ENCODE measurements at places on chromosomes 7 and 10.

GRCh38 chr7:94350734-94351133, 44.0 kb upstream of the COL1A2 start:
- no peak for DNase-seq

DNA sequence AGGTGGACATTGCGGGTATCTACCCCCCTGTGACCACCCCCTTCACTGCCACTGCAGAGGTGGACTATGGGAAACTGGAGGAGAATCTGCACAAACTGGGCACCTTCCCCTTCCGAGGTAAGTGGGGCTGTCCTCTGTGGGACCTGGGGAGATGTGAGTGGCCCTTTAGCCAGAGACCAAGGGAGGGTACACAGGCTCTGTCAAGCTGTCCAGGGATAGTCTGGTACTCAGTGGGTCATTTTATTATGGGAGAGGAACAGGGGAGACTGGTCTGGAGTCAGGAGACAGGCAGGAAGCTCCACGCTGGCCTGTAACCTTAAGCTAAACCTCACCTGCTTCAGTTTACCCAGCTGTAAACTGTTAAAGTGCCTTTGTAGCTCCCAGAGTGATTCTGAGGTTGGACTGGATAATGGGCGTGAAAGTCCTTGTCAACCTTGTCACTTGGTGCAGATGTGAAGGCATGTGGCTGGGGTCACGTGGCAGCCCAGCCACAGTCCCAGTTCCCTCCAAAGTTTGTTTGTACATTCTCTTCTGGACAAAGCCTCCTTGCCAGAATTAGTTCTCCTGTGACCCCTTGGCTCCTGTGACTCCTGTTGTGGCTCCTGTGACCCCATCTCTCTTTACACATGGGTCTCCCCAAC, 729 bp downstream of the HOGA1 start:
- no peak for DNase-seq

GRCh38 chr7:17042211-17042610, 160.4 kb upstream of the AGR3 start:
- DNase-seq, result no peak

DNA sequence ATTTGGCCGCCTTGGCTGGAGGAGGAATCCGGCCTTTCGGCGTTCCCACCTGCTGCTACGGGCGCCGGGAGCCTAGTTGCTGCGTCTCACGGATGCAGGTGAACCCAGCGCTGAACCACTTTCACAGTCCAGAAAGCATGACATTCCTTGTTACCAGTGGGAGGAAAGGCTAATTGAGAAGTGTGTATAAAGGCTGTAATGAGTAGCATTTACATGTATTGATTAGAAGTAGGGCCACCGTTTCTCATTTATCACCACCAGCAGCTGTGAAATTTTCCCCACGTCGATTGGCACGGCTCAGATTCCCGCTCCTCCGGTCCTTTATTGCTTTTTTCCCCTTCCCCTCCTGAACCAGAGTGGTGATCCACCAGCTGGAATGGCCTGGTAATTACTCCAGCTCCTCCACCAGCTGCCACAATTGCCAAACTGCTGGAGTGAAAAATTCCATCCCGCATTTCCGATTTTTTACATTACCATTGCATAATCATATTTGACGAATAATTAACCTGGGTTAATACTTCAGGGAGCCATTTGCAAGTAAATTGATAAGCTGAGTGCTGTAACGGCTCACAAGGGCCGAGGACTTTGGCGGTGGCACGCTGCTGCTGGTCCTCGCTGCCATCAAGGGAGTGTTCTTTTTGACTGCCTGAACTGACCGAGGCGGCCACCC, 153.3 kb downstream of the POU6F2 start:
- DNase-seq, result no peak

DNA sequence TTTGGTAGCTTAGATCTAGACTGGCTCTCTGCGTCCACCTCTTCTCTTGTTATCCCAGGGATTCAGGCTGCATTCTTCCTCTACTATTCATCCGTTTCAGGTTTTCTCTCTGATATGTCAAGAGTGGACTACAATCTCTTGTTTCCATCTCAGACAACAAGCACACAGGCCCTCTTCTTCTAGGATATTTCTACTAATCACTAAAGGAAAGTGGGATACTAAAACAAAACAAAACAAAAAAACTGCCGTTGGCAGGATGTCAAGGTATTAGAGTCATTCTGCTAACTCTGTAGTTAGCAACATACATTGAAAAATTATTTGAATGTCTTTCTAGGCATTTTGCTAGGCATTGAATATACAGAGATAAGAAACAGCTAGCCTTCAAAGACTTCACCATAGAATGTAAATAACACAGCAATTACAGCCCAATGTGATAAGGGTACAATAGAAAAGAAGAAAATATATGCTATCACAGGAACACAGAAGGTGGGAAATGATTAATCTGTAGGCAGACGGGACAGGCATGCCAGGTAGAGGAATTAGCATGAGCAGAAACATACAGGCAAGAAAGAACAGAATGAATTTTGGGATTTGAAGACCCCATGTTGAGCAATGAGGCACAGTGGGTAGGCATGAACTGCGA, 210.5 kb downstream of the CSTF2T start:
- no peak for DNase-seq

DNA sequence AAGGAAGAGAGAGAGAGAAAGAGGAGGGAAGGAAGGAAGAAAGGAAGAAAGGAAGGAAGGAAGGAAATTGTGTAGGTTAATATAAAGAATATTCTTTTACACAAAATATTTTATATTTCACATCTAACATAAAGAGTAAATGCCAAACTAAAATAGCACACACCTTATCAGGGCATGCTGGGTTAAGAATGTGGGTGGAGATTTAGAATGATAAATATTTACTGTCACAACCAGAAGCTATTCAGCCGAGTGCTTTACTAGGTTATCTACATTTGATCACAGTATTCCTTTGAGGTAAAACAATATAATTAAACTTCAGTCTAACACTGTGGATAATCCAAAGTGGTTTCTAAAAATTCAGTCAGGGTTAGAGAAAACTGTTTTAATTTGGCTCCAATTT, 103.3 kb downstream of the SEMA3A start:
- DNase-seq, result no peak

DNA sequence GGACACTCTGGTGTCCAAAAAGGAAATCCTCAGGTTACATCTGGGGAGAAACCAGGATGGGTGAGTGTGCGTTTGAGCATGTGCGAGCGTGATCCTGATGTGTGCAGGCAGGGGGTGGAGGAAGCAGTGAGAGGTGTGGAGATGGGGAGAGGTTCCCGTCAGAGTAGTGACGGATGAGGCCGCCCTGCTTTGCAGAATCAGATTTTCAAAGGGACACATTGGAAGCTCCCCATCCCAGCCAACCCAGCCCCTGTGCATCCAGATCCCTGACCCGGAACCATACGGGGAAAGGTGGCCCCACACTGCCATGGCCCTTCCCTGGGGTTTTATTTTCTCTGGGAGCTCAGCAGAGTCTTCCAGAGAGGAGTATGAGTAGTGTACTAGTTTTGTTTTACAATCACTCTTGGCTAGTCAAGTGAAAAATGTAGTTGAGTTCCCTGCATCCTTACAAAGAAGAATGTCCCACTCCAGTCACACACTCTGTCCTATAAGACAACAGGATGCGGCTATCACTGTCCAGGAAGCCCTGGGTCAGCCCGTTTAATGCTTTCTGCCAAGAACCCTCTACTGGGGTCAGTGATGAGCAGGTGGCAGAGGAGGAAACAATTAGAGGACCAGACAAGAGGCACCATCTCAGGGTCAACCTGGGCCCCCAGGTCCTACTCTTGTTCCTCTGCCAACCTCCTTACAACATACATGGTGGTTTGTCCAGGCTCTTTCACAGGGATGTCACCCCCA, 46.8 kb upstream of the PDLIM1 start:
- DNase-seq, result no peak

DNA sequence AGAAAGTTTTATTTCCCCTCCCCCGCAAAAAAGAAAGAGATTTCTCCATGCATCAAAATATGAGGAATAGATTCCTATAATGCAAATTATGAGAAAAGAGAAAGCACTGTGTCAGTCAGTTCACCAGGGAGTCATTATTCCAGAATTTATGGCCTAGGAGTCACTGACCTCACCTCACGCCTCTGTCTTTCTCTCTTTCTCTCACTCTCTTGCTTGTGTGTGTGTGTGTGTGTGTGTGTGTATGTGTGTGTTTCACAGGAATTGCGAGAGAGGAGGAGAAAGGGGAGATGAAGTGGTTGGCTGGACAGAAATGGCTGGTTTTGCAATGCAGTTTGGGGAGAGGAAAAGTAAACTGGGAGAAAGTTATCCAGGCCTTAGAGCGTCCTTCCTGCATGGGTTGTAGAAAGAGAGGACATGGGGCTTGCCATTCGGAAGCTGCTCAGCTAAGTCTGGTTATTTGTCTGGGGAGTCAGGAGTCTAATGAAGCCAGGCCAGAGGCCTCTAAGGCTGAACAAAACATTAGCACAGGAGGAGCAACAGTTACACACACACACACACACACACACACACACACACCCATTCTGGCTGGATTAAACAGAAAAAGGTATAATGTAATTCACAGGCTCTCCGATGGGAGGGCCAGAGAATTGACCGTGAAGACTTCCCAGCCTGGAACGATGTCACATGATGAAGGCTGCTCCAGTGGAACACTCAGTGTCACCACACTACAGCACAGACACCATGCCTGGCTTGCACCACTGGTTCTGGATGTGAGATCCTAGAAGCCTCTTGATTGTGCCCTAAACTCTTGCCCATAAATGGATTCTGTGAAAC, 12.8 kb upstream of the FFAR4 start:
- DNase-seq, result no peak

DNA sequence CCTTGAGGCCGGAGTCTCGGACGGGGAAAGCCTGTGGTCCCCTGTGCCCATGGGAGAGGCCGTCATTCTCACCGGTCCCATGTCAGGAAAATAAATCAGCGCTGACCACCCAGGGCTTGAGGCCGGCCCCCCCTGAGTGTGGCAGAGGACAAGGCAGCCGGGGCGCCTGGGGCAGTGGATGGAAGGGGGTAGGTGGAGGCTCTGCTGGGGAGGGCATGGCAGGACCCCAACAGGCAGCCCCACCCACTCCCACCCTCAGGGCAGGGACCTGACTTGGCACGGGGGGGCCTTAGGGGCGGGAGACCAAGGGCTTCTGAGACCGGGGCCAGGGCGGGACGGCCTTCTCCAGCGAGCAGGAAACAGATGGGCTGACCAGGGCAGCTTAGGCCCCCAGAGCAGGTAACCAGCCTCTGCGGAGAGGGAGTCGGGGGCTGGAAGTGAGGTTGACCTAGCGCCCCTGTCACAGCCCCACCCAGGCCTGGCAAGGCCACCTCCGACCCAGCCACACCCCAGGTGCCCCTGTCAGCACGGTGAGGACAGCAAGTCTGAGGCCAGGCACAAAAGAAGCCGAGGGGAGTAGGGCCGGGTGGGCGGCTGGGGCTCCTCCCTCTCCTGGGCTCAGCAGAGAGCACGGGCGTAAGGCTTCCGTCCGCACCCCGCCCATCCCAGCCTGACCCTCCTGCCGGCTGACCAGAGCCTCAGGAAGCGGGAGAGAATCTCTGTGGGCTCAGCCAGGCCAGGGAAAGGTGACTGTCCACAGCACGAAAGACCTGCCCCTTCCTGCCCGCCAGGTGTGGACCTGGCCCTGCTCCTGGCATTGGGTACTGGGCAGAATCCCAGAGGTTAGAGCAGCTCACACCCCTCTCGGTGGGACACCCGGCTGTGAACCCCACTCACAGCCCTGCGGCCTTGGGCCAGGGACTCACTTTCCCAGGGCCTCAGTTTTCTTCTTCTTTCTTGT, 87.4 kb downstream of the FOXL3 start:
- DNase-seq, result no peak

GRCh38 chr10:111093741-111094380, 17.0 kb downstream of the ADRA2A start:
- DNase-seq, result no peak

DNA sequence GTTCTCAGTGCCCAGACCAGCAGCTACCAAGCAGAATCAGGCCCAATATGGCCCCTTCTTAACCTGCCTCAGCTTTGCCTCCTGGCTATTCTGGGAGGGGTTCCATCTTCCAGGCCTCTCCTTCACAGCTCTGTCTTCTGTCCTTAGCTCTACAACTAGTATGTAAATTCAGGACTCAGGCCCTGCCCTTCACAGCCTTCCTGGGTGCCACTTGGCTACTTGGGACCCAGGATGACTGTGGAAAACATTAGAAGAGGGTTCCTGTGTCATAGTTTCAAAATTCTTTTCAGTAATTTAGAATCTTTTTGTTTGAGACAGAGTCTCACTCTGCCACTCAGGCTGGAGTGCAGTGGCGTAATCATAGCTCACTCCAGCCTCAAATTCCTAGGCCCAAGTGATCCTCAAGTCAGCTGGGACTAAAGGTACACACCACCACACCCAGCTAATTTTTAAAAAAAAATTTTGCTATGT, 33.2 kb upstream of the PAPSS2 start:
- no peak for DNase-seq

GRCh38 chr10:26567351-26567721, 129.2 kb downstream of the APBB1IP start:
- no peak for DNase-seq

DNA sequence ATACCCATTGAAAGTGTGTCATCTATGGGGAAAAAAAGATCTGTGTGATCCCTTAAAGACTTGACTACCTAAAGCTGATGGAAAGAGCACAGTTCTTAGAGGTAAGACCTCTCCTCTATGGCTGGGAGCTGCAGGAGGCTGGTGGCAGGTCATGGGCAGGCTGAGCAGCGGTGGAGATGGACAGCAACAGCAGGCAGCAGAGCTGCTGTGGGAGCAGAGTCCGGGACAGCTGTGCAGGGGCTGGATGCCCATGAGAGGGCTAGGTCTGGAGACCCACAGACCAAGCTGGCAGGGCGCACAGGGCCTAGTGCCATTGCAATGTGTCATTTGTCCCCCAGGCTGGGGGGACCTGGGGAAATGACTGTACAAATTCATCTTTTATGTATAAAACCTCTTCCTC, 13.4 kb upstream of the EPHA1 start:
- no peak for DNase-seq

- no peak for DNase-seq
These were observed 33.2 kb downstream of the SEMA3A start for GRCh38 chr7:84161398-84161797.

Data from activated CD4-positive, alpha-beta T cell treated with anti-CD3 and anti-CD28 coated beads, Interleukin-2, Interleukin-6, amounts not matched to agents 100 ng/mL and 50 ng/mL, durations not matched to agents 16 hours and 8 hours (primary cell).